Mesothelial cell of epicardium (in vitro differentiated cells): ENCODE measurements at places on chromosomes 11 and 22.
A peak's percentile ranks its signal among the peaks of the same experiment; 100 is the strongest.

GRCh38 chr22:27987557-27987956 is 68.5 kb upstream of the PITPNB start:
- DNase-seq: no peak

GRCh38 chr11:68977781-68978625 is 2.8 kb downstream of the MRGPRD start:
- no peak for DNase-seq

DNA sequence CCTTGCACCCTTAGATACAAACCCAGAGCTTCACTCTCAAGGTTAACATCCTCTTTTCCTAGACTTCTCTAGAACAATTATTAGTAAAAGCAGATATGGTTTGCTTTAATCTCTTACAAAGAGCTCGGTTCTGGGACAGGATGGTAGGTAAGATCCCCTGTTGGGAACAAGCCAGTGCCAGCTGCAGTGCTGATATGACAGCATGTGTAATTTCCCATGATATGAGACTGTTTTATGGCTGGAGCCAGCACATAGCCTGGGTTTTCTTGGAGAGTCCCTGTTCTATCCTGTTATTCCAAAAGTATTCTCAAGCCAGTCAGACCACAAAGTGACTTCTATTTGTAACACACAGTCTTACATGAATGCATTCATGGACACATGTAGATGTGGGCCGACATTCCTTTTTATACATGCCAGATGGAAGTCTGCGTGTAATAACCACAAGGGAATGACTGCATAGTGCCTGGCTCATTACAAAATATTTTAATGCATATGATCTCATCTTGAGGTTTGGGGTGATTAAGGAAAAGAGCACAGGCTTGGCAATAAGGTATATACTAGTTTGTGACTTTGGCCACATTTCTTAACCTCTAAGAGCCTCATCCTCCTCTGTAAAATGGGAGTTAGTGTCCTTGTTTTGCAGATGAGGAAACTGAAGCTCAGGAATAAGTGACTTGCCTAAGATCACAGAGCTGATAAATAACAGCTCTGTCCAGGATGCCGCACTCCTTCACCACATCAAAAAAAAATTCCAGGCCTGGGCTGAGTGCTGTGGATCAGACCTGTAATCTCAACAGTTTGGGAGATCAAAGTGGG is 21.8 kb downstream of the CLMP start:
- DNase-seq: no peak

GRCh38 chr11:62444236-62444833 is 25.5 kb downstream of the SCGB1A1 start:
- DNase-seq: no peak

DNA sequence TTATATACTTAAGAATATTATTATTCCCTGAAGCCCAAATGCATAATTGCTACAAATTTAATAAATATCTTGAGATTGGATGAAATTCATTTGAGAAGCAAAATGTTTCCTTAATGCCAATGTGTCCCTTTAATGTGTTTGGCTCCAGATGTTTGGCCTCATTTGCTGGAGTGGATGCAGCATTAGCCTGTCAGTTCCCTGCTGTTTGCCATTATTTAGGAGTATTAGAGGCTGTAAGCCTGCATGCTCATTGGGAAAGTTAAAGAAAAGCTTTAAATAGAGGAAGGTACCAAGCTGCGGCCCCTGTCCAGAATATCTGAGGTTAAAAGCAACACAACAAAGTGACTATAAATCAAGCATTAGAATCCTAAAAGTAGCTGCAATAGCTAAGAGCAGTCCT is 54.8 kb upstream of the PITPNB start:
- no peak for DNase-seq

DNA sequence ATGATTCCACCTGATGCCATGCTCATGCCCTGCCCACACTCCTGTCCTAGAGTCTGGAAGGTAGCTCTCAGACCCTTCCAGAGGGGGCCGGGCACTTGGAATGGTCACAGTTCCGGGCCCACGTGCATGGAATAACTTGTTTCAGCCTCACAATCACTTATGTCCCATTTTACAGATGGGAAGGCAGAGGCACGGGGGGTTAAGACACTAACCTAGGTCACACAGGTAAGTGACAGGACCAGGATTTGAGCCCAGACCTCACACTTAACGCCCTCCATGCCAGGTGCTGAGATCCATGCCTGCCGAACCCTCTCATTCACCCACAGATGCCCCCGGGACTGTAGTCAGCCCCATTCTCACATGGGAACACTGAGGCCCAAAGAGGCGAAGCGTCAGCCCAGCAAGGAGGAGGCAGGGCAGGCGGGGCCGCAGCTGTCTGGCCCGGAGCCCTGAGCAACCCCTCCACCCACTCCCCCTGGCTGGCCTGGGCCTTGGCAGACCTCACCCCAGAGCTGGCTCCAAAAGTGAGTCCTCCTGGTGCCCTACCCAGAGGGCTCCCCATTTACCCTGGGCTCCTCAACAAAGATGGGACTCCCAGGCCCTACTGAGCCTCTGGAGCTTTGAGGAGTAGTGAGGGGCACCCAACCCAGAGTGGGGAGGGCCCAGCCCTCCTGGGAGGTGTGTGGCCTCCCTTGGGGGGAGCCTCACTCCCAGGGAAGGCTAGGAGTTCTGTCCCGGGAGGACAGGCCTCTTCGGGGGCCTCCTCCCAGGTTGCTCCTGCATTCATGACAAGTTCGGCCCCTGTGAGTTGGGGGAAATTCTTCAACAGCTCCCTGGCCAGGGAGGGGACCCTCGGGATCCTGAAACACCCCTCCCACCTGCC is 2.4 kb upstream of the ALDH3B1 start:
- no peak for DNase-seq

GRCh38 chr11:107563702-107564101 is 1.8 kb downstream of the ALKBH8 start:
- DNase-seq: no peak

GRCh38 chr11:128311742-128312719 is 275.3 kb downstream of the ETS1 start:
- no peak for DNase-seq

DNA sequence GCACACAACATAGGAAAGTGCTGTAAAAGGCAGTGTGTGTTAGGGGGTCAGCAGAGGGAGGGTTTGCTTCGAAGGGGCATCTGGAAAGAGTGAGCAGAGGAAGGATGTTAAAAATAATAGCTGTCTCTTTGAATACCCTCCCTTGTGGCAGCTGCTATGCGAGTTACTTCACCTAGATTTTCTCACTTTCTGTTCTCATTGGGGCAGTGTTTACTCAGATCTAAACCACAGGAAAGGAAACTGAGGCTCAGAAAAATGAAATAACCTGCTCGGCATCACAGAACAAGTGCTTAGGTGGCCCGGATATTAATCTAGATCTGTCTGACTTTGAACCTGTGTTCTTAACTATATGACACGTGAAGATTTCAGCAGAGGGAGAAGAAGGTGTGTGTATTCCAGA is 125.3 kb downstream of the C11orf91 start:
- DNase-seq: no peak

DNA sequence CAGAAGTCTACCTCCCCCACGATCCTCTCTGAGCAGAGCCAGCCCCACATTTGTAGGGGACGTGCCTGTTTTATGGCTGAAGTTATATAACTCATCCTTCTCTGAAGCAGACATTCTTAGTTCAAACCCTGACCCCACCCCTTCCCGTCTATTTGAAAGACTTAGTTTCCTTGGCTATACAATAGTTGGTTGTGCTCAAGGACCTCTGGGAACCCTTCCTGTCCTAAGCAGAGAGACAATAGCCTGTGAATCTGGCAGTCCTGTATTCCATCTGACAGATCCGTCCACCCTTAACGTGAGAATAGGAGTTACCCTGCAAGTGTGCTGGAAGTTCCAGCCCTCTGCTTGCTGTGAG is 75.2 kb downstream of the MN1 start:
- no peak for DNase-seq

GRCh38 chr11:16750417-16750816 is 12.0 kb downstream of the C11orf58 start:
- DNase-seq: no peak

DNA sequence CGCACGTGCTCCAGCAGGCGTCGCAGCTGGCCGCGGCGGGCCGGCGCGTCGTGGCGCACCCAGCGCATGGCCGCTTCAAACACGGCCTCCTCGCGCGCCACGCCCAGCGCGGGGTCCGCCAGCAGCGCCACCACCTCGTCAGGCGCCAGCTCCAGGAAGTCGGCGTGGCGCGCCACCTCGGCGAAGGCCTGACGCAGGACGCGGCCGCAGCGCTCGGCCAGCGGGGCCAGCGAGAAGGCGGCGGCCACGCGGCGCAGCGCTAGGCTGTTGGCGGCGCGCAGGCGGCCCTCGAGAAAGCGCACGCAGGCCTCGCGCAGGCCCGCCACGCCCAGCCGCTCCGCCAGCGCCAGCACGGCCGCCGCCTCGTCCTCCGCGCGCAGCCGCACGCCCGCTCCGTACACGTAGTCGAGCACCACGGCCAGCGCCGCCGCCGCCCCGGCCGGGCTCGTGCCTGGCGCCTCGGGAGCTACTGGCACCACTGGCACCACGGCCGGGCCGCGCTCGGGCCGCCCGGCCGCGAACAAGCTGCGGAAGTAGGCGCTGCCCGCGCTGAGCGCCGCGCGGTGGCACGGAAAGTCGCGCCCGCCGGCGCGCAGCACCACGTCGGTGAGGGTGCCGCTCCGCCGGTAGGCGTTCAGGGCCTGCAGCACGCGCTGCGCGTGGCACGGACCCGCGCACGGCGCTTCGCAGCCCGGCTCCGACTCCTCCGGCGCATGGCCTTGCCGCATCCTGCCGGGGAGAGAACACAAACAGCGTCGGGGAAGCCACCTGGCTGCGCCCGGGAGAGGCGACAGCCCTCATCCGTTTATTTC is 2.9 kb downstream of the KLHL35 start:
- DNase-seq: peak; percentile 53

- no peak for DNase-seq
These were observed 67.5 kb downstream of the PRR5L start for GRCh38 chr11:36363361-36364268.

- DNase-seq: no peak
These were observed 1.2 kb downstream of the BET1L start for GRCh38 chr11:206002-206384.

DNA sequence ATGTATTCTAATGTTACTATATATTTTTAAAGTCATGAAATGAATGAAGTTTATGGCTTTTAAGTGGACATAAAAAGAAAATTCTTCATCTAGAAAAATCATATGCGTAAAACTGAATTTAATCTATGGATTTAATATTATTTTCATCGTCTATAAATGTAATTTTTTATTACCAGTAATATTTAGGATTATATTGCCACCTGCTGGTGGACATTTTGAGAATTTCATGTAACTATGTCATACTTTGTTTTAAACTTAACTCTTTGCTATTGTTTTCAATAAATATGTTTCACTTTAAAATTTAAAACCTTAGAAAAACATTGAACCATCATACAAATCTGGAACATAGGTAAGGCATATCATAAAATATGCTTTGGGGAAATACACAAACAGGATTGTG is 66.5 kb upstream of the CEP126 start:
- no peak for DNase-seq

DNA sequence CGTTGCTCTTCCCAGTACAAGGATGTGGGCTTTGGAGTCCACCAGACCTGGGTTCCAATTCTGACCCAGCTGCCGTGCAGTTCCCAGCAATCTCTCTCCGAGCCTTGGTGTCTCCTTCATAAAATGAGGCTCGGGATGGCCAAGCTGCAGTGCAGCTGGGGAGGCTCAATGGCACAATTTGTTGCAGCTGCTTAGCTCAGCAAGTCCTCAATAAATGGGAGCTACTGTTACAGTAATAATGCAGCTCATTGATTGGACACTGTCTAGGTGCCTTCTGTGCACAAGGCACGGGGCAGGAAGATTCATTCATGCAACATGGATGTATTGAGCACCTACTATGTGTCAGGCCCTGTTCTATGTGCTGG is 37.1 kb downstream of the SHISAL1 start:
- DNase-seq: no peak

GRCh38 chr11:2302306-2302895 is 588 bp downstream of the TSPAN32 start:
- no peak for DNase-seq

DNA sequence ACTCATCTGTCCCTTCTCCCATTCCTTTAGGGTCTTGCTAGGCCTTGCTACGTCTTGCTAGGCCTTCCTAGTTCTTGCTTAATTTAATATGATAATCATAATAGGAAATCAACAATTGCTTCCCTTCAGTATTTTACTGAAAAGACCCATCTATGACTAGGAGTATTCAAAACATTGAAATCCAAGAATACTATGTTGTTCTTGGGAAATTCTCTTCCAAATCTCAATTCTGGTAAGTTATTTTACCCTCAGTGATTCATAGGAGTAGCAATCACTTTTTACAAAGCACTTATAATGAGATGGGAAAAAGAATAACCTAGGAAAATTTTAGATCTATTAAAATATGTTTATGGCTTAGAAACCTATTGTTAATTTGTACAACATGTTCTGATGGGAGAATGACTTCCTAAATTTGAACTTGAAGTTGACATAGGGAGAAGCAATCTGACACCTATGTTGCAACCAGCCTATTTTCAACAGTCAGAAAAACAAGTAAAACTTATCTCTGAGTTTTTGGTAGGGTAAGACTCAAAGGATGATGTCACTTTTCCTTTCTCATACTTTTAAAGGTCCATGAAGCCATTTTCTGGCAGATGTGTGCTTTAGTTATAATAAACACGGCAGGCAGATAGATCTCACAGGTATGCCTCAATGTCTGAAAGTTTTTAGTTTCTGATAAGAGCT is 29.5 kb upstream of the HIPK3 start:
- no peak for DNase-seq

GRCh38 chr22:33811208-33811607 is 109.1 kb downstream of the LARGE1 start:
- no peak for DNase-seq

- DNase-seq: no peak
These were observed 128.2 kb downstream of the SNX19 start for GRCh38 chr11:130787973-130788570.

DNA sequence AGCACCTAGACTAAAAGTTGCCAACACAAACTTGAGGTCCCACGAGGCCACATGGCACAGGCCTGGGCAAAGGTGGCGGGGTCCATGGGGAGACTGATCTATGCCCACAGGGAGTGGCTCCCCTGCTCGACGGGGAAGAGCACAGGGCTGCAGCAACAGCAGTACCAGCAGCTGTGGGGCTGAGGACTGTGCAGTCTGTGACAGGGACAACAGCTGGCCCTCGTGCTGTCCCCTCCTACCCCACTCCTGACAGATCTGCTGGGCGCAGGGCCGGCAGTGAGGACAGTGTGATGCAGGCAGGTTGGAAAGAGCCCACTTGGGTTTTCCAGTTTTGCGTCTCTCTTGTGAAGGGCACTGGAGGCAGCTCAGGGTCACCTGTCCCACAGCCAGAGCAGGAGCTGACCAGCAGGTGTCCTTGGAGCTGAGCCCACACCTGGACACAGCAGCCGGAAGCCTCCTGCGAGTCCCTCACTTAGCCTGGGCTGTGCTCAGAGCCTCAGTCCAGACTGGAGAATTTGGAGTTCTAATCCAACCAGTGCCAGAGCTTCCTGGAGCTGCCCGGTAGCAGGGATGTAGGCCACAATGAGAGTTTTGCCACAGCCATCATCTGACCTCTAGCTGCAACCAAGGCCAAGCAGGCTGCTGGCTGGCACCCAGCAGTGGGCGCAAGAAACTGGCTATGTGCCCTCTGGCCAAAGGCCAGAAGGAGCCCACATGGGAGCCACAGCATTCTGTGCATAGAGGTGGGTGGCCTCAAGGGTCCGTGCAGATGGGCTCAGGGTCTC is 3.6 kb upstream of the GAS2L1 start:
- DNase-seq: no peak
